Stimulated activated naive B cell treated with anti-CD40 and anti-IgM and Interleukin-4, amounts not matched to agents 10 μg/mL and 1 μg/mL and 100 μg/mL, for 72 hours (primary cell): ENCODE measurements at places on chromosomes 1 and 21.

DNA sequence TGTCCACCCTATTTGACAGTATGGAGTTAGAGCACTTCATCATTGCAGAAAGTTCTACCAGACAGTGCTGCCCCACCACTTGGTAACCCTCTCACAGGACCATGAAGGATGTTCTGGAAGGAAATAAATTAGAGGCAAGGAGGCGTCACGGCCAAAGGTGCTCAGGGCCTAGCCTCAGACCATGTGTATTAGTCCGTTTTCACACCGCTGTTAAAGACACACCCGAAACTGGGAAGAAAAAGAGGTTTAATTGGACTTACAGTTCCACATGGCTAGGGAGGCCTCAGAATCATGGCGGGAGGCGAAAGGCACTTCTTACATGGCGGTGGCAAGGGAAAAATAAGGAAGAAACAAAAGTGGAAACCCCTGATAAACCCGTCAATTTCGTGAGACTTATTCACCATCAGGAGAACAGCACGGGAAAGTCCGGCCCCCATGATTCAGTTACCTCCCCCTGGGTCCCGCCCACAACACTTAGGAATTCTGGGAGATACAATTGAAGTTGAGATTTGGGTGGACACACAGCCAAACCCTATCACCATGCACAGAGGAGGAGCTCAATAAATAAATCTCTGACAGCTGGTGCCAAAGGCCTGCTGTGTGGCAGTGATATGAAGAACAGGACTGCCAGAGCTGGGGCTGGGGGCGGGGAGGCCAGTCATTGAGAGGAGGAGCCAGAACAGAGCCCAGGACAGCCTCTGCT, 75.8 kb downstream of the FHAD1 start:
- no peak overlapping the region for H3K27ac ChIP-seq
- H3K4me3 ChIP-seq, result no peak overlapping the region
- H3K27me3 ChIP-seq, result peaks cover 43% of the 10 kb centered on the region
- no peaks in the 10 kb centered on the region for H3K4me1 ChIP-seq

DNA sequence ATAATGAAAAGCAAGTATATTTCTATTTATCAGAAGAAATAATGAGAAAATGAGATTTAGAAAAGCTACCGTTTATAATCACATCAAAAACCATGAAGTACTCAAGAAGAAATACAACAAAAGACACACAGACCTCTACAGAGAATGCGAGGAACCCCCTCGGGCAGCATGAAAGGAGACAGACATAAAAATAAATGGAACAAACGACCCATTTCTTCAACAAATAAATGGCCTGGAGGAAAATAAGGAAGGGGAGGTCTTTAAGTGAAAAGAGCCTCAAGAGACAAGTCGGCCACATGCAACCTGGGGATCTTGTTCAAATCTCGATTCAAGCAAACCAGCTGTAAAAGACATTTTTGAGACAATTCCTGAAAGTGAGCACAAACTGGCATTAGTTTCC, 6.0 kb downstream of the CFAP74 start:
- H3K4me1 ChIP-seq, result peaks cover 3% of the 10 kb centered on the region
- H3K27me3 ChIP-seq, result peaks cover 42% of the 10 kb centered on the region

DNA sequence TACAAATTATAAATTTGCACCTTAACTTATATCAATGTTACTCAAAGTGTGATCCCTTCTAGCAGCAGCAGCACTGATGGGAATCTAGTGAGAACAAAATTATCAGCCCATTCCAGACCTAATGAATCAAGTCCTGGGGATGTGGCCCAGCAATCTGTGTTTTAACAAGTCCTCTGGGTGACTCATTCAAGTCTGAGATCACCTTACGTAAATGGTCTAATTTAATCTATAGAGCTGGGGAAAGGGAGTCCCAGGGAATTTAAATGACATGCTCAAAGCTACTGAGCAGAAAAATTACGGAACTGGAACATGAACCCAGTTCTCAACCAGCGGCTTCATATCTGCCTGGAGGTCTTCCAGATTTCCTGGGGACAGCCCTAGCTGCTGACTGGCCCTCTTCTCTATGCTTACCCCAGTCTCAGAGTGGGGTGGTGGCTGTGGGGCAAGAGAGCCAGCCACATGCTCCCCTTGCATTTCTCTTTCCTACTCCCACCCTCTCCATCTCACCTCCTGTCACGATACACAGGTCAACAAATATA, 220.0 kb downstream of the TM2D1 start:
- H3K27me3 ChIP-seq, result peaks cover 5% of the 10 kb centered on the region
- no peak overlapping the region for H3K27ac ChIP-seq
- no peak for DNase-seq

GRCh38 chr1:207286786-207287468, 34.6 kb upstream of the CD55 start:
- peaks cover 11% of the 10 kb centered on the region for H3K4me1 ChIP-seq
- no peaks in the 10 kb centered on the region for H3K27me3 ChIP-seq
- H3K4me3 ChIP-seq, result no peak overlapping the region
- peaks cover 12% of the 10 kb centered on the region for H3K36me3 ChIP-seq
- H3K27ac ChIP-seq, result no peak overlapping the region

DNA sequence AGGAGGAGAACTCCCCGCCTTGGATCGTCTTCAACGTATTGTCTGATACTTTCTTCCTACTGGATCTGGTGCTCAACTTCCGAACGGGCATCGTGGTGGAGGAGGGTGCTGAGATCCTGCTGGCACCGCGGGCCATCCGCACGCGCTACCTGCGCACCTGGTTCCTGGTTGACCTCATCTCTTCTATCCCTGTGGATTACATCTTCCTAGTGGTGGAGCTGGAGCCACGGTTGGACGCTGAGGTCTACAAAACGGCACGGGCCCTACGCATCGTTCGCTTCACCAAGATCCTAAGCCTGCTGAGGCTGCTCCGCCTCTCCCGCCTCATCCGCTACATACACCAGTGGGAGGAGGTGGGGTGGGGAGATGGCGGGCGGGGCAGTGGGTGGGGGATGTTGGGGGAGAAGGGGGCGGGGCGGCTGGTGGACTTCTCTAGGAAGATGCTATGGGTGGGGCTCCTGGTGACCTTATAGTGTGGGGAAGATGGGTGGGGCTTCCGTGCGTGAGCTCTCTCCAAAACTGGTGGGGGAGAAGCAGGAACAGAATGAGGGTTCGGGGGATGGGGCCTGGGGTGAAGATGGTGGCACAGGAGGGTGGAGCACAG, 5.3 kb downstream of the HCN3 start:
- H3K36me3 ChIP-seq, result peaks cover 2% of the 10 kb centered on the region
- DNase-seq, result no peak
- H3K4me3 ChIP-seq, result no peak overlapping the region
- no peak overlapping the region for H3K27ac ChIP-seq
- peaks cover 7% of the 10 kb centered on the region for H3K4me1 ChIP-seq

DNA sequence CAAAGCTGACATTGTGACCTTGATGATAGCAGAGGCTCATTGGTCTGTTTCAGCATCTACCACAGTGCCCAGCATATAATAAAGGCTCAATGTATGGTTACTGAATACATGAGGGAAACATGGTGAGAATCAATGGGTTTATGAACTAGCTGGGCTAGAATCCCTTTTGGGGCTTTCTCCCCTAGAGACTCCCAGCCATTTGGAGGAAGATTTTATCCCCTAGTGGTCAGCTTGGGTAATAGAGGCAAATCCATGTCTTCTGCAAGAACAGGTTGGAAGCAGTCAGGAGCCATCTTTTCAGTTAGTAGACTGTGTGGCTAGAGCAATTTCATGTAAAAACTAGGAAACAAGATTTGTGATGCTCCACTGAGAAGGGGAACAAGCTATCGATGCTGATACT, 15.8 kb upstream of the REG4 start:
- no peak overlapping the region for H3K27ac ChIP-seq
- H3K4me3 ChIP-seq, result no peak overlapping the region
- no peaks in the 10 kb centered on the region for H3K4me1 ChIP-seq

DNA sequence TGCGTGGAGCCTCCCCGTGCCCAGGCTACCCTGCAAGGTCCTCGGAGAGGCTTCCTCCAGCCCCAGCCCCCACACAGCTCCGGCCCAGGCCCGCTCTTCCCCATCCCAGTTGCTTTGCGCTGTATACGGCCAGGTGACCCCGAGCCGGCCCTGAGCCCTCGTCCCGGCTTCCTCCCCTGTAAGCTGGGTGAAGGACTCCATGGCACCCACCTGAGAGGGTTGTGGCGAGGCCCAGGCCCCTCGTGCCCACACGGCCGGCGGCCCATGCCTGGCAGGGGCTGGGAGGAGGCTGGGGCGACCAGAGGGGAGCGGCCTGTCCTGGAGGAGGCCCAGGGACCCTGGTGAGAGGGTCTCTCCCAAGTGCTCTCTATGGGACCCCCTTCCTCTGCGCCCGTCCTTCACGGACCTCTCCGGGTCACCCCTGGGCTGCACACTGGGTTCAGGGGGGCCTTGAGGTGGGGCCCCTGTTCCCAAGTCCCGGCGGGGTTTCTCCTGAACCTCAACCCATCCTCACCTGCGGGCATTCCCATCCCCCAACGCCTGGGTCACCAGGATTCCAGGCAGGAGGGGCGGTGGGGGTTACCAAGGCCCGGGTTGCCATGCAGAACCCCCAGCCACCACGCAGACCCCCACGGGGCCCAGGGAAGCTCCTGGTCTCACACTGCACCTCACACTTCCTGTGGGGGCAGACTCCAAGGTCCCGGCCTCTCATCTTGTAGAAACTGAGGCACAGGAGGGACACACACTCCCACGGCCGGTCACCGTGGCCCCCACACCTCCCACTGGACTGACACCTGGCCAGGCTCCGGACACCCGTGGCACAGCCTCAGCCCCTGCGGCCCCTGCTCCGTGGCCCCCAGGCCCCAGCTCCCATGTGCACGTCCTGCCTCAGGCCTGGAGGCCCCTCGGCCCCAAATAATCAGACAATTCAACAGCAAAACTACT, 25.2 kb downstream of the COL6A1 start:
- no peaks in the 10 kb centered on the region for H3K4me1 ChIP-seq
- no peak for DNase-seq
- H3K27ac ChIP-seq, result no peak overlapping the region
- no peaks in the 10 kb centered on the region for H3K27me3 ChIP-seq

GRCh38 chr1:22817462-22817861, 106.8 kb downstream of the EPHB2 start:
- peaks cover 13% of the 10 kb centered on the region for H3K27me3 ChIP-seq
- DNase-seq, result no peak
- no peak overlapping the region for H3K27ac ChIP-seq
- no peaks in the 10 kb centered on the region for H3K4me1 ChIP-seq

GRCh38 chr1:190176776-190177175, 300.9 kb downstream of the BRINP3 start:
- H3K4me1 ChIP-seq, result no peaks in the 10 kb centered on the region
- H3K27me3 ChIP-seq, result no peaks in the 10 kb centered on the region
- DNase-seq, result no peak
- H3K27ac ChIP-seq, result no peak overlapping the region
- H3K4me3 ChIP-seq, result no peak overlapping the region

- H3K4me3 ChIP-seq, result no peak overlapping the region
- H3K27me3 ChIP-seq, result peaks cover 9% of the 10 kb centered on the region
- no peak overlapping the region for H3K27ac ChIP-seq
- H3K36me3 ChIP-seq, result no peaks in the 10 kb centered on the region
- no peak for DNase-seq
- H3K4me1 ChIP-seq, result no peaks in the 10 kb centered on the region
These were observed 184.2 kb downstream of the MATN1 start for GRCh38 chr1:30538993-30539867.

GRCh38 chr1:159924025-159924790, 1.1 kb downstream of the TAGLN2 start:
- peak overlapping the region; percentile 95 for H3K4me3 ChIP-seq
- peak; percentile 59 for DNase-seq
- peaks cover 53% of the 10 kb centered on the region for H3K4me1 ChIP-seq
- H3K27ac ChIP-seq, result peak overlapping the region; percentile 99
- H3K36me3 ChIP-seq, result peaks cover 50% of the 10 kb centered on the region
- H3K27me3 ChIP-seq, result no peaks in the 10 kb centered on the region

DNA sequence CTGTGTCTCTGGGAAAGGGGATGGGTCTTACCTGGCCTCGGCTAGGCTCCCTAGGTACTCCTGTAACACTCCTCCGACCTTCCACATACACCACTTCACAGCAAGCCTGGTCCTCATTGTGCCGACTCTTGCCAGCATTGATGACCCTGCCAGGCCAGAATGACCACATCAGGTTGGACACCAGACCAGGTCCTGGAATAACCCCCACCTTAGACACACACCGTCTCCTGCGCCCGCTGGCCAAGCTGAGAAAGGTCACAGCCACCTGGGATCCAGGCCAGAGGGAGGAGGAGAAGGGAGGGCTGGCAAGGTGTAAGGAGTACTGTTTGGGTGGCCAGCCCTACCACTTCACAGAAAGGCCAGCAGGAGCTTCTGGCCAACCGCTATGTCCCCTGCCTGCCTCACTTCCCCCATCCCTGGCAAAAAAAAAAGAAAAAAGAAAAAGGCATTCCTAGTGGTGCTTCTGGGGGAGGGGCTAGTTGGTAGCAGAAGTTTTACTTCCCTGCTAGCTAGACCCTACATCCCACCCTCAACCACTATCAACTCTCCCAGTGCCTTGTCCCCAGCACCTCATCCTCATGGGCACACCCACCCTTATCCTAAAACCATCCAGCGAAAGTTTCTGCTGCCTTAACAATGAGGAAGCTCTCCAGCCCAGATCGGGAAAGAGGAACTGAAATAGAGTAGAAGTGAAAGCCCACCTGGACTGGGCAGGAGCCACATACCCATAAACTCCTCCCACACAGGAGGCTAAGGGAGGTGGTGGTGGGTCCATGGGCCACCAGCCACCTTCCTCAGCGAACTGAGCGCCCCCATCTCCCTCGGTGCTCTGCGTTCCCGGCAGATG, 1.4 kb downstream of the PPM1J start:
- DNase-seq, result peak; percentile 48
- peaks cover 4% of the 10 kb centered on the region for H3K27me3 ChIP-seq
- peak overlapping the region; percentile 48 for H3K27ac ChIP-seq
- peak overlapping the region; percentile 90 for H3K4me3 ChIP-seq

- H3K4me1 ChIP-seq, result peaks cover 36% of the 10 kb centered on the region
- peaks cover 59% of the 10 kb centered on the region for H3K27me3 ChIP-seq
- no peak overlapping the region for H3K27ac ChIP-seq
- no peaks in the 10 kb centered on the region for H3K36me3 ChIP-seq
- H3K4me3 ChIP-seq, result peak overlapping the region; percentile 62
These were observed 869 bp downstream of the NAV1 start for GRCh38 chr1:201539561-201540431.

GRCh38 chr1:218760601-218761570, 412.8 kb upstream of the LYPLAL1 start:
- no peak overlapping the region for H3K4me3 ChIP-seq
- DNase-seq, result no peak
- H3K4me1 ChIP-seq, result no peaks in the 10 kb centered on the region

GRCh38 chr1:22704440-22705067, 6.1 kb upstream of the EPHB2 start:
- peaks cover 49% of the 10 kb centered on the region for H3K27me3 ChIP-seq
- DNase-seq, result peak; percentile 69
- H3K4me1 ChIP-seq, result peaks cover 8% of the 10 kb centered on the region
- no peak overlapping the region for H3K27ac ChIP-seq

GRCh38 chr21:43611598-43612369, 47.5 kb downstream of the HSF2BP start:
- peaks cover 16% of the 10 kb centered on the region for H3K4me1 ChIP-seq
- H3K27ac ChIP-seq, result no peak overlapping the region
- peaks cover 1% of the 10 kb centered on the region for H3K36me3 ChIP-seq
- no peak overlapping the region for H3K4me3 ChIP-seq
- DNase-seq, result no peak
- no peaks in the 10 kb centered on the region for H3K27me3 ChIP-seq
